ENCODE measurements at places on chromosomes 7 and 10. TPM values are rescaled to one million over a fixed set of nuclear protein-coding genes. Genes with fewer than 3 reads are reported as not detected.
A peak's percentile ranks its signal among the peaks of the same experiment; 100 is the strongest.

PIK3AP1 gene
- total RNA-seq: 9.7 TPM

- no peak for DNase-seq
- H3K4me1 ChIP-seq: peaks cover 7% of the 10 kb centered on the region
- H3K27me3 ChIP-seq: peaks cover 14% of the 10 kb centered on the region
- peaks cover 4% of the 10 kb centered on the region for H3K36me3 ChIP-seq
Observed at GRCh38 chr10:69506834-69507713, 55.8 kb downstream of the TSPAN15 start.

DNA sequence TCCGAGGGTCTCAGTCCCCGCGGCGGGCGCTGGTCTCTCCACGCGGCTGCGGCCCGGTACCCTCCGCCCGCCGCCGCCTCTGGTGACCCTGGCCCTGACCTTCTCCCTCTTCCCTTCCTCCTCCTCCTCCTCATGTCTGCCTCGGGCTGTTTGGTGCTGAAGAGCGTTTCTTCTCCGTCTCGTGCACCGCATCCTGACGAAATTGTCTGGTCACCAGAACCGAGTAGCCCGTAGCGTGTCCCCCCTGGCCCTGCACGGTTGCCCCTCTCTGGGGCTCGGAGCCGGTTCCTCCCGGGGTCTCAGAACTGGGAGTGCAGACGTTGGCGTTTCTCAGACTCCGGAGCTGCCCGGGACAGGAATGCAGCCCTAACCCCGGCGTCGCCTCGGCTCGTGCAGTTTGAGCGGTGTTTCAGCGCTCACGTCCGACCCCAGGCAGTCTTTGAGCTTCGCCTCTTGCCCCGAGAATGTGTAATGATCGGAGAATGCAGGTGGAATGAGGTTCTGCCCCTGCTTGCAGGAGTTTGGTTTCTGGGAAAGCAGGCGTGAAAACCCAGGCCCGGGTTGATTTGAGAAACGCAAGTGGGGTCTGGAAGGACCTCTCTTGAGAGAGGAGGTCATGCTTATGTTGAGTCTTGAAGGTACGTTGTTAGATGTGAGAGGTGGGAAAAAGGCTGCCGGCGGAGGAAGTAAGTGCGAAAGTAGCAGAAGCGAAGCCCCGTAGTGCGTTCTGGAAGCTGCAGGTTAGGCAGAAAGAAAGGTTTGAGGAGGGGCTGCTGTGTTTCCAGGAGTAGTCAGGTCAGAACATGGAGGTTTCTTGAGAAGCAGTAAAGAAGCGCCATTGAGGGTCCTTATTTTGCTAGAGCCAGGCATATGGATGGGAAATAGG is 743 bp downstream of the RBM17 start:
- no peak for DNase-seq
- H3K27me3 ChIP-seq: peaks cover 2% of the 10 kb centered on the region
- H3K27ac ChIP-seq: peak overlapping the region; percentile 88
- no peaks in the 10 kb centered on the region for H3K36me3 ChIP-seq
- peaks cover 35% of the 10 kb centered on the region for H3K4me1 ChIP-seq

- H3K27ac ChIP-seq: no peak overlapping the region
- H3K4me3 ChIP-seq: no peak overlapping the region
- H3K4me1 ChIP-seq: peaks cover 26% of the 10 kb centered on the region
Observed at GRCh38 chr10:36621346-36621745, 504.1 kb upstream of the ANKRD30A start.

DNA sequence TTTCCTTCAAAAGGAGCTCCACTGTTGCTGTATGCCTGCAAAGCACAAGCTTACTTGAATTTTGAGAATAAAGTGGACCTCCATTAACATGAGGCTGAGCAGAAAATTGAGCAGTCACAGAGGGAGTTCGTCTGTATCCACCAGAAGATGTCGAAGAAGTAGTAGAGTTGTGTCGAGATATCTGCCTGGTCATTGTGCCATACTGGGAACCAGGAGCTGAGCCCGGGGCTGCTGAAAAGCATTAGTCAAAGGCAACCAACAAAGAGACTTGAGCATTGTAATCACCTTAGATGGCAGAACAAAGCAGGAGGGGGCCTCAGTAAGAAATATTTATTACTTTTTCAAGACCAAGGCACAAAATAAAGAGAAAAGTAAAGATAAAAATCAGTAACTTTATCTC is 61.5 kb downstream of the PDSS1 start:
- peaks cover 4% of the 10 kb centered on the region for H3K4me1 ChIP-seq
- DNase-seq: no peak
- H3K27me3 ChIP-seq: no peaks in the 10 kb centered on the region

DNA sequence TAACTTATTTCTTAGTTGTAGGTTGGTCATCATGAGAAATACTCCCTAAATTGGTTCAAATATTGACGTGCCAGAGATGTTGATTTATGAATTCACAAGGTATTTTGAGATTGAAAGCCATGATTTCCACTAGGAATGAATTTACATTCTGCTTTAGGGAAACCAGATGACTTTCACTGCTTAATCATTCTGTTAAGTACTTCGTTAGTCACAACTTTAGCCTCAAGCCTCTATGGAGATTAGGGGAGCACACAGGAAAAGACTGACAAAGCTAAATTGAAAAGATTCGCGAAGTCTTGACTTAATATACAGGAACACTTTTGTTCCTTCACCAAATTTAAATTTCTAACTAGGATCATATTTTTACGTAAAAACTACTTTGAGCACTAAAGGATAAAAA is 250.4 kb upstream of the CACNA2D1 start:
- no peak overlapping the region for H3K27ac ChIP-seq
- H3K4me1 ChIP-seq: peaks cover 3% of the 10 kb centered on the region
- H3K27me3 ChIP-seq: no peaks in the 10 kb centered on the region
- H3K4me3 ChIP-seq: no peak overlapping the region
- no peaks in the 10 kb centered on the region for H3K36me3 ChIP-seq
- DNase-seq: no peak

DNA sequence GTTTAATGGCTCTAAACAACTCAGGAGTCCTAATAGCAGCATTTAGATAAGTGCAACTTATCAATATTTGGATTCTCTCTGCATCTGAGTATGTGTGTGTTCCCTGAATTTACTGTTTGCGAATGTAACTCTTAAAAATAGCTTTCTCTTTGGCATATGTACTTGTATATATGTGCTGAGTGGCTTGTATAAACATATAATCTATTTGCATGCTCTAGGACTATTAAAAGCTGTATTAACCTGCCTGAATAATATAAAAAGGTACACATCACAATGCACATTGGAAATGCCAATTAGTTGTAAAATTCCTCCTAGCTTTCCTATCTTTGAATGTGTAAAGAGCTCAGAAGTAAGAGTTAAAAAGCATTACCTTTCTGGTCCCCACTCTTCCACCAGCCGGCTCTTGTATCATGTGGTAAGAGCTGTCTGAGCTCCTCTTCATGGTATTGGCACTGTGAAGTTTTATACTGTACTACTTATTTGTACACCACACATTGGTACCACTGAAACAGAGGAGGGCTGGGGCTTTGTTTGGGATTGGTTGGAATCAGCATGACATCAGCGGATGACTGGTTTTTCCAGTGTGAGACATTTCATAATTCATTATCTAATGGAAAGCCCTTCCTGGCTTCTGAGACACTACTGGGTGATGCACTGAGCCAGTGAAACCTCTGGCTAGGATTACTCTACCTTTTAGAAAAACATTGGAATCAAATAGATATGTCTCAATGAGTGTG is at the start of gene INHBA:
Gene INHBA, minus strand, starts transcription at position 456 of the 737 bp plus-strand sequence. CDS start 2,716 bp downstream, outside the sequence.
- peak within 1 kb of the TSS; percentile 99 for H3K4me3 ChIP-seq
- H3K4me1 ChIP-seq: peaks cover 45% of the 10 kb centered on the region
- peaks cover 36% of the 10 kb centered on the region for H3K36me3 ChIP-seq
- peak within 1 kb of the TSS; percentile 95 for H3K27ac ChIP-seq
- no peaks in the 10 kb centered on the region for H3K27me3 ChIP-seq
- no peak for DNase-seq

- peaks cover under 1% of the 10 kb centered on the region for H3K4me1 ChIP-seq
- peaks cover 16% of the 10 kb centered on the region for H3K27me3 ChIP-seq
- DNase-seq: no peak
- no peak overlapping the region for H3K27ac ChIP-seq
Observed at GRCh38 chr7:134284952-134285351, 31.8 kb downstream of the SLC35B4 start.

DNA sequence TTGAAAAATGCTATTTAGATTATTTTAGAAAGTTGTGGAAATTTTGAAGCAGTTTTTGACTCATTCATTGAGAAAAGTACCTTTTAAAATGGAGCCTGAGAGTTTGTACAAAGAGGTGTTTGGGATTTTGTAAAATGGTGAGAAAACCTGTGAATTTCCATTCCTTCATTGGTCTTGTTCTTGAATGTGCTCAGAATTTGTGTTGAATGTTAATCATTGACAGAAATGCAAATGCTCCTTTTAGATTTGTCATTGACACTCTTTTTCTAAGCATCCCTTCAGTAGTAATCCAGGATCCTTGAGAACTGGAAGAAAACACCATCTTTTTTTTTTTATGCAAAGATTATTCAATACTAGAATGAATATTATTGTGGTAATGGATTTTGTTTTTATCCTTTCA is 74.8 kb downstream of the LCOR start:
- peaks cover 46% of the 10 kb centered on the region for H3K4me1 ChIP-seq
- no peak overlapping the region for H3K4me3 ChIP-seq
- peak overlapping the region; percentile 50 for H3K27ac ChIP-seq
- DNase-seq: no peak
- H3K27me3 ChIP-seq: no peaks in the 10 kb centered on the region
